ENCODE measurements at places on chromosomes 5 and 9.

- DNase-seq = no peak
Measured at GRCh38 chr5:62281411-62281810, 24.6 kb upstream of the KIF2A start.

GRCh38 chr9:121284733-121285451, 16.9 kb downstream of the GSN start:
- DNase-seq = no peak

DNA sequence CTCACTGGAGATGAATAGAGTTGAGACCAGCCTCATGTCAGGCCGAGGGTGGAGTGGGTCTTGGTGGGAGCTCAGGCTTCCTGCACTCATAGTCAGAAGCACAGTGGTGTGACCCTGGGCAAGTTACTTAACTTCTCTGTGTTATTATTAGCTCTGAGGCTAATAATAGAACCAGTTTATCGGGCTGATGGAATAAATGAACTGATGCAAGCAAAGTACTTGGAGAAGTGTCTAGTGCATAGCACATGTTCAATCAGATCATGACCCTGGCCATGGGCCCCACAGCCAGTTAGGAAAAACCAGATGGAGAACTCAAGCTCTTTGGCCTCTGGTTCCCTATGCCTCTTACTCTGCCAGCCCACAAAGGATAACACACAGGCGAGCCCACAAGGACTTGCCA, 45.3 kb upstream of the OSMR start:
- no peak for DNase-seq

- DNase-seq = no peak
Measured at GRCh38 chr5:68303038-68303738, 87.6 kb downstream of the PIK3R1 start.

GRCh38 chr9:110537841-110538646, 41.5 kb downstream of the SVEP1 start:
- DNase-seq = no peak
